ENCODE measurements at places on chromosomes 2 and 18.

DNA sequence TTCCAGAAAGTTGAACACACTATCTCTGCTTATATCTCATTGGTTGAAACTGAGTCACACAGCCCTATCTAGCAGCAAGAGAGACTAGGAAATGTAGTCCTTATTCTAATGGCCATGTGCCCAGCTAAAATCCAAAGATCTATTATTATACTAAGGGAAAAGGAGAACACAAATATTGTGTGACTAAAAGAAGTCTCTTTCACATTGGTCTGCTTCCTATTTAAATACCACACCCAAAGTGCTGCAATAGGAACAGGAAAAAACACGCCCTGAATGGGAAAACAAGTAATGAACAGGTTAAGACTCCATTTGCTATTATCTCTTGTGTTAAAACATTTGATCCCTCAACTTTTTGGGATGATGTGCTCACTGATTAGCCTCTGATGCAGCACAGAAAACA lies 86.8 kb upstream of the BARD1 start:
- DNase-seq: no peak

GRCh38 chr2:239102266-239102665 lies 254.4 kb downstream of the TWIST2 start:
- DNase-seq: no peak

DNA sequence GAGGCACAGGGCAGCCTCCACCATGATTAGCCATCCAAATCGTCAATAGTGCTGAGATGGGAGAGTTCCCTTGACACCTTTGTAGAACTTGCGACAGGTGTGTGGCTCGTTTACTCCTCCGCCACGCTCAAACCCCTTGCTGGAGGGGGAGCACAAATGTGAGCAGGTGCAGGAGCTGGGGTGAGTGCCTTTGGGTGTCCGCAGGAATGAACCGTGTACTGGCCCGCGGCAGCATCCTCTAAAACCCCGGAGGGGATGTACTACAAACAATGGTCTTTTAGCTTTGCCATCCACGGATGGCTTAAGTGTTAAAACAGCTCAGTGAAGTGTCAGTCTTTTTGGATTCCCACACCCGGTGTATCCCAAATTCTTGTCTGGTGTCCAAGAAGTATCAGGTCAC lies 21.4 kb upstream of the TDRD15 start:
- no peak for DNase-seq

DNA sequence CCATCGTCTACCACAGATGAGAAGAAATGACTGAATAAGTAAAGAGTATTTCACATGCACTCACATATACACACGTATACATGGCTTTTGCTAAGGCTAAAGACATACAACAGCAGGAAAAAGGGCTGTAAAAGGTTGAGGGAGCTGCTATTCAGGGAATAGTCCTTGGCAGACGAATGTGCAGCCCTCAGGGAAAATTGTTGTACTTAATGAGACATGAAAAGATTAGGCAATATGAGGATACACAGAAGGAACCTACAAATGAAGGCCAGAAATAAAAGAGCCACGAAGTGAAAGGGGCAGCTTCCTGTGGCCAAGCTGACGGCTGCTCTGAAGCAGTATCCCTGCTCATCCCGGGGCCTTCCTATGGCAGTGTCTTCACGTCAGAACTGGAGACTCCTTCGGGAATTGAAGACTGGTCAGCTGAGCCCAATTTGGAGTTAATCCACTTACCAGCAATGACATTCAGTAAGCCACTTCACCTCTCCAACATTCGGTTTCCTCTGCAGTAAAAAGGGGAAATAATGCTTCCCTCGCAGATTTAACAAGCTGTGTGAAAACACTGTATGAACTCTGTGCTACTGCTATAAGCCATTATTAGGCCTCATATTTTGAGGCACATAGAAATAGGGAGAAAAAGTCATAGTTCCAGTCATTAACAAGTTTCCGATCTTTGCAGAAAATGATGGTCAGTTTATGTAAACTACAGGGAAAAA lies 221.8 kb downstream of the STK39 start:
- no peak for DNase-seq

DNA sequence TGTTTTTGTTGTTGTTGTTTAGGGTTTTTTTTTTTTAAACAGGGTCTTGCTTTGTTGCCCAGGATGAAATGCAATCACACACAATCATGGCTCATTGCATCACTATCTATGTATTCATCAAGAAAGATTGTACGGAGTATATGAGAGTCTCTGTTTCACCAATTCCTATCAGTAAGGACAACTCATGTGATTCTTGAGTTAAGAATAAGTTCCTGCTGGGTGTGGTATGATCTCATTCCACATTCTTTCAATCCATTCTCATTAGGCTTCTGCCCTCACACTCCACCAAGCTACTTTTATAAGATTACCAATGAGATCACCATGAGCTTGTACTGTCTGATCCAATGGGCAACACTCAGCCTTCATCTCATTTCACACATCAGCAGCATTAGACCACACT lies 9.1 kb upstream of the AP1S3 start:
- DNase-seq: no peak

DNA sequence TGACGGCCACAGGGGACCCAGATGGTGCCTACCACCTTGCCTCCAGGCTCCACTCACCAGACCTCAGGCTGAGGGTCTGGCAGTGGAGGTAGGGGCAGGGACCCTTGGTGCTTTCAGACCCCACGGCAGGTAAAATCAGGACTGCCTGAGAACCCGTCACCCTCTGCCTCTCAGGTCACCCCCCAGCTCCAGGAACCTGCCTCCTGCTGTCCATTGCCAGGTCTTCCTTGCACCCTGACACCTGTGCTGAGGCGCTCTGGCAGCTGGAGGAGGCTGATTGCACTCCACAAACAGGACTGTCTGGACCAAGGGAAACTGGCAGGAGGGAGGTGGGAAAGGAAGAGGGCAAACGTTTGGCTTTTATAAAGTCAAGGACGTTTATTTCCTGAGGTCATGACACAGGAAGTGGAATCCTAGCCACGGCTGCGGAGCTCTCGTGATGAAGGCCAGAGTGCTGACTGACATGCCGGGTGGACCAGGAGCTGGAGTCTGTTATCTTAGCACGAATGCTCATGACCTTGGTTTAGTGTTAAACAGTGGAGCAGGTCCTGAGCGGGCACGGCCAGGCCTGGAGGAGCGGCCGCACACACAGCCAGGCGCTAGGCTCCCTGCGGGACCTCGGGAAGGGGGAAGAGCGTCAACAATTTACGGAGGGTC lies 40.5 kb downstream of the ANO7 start:
- no peak for DNase-seq

GRCh38 chr2:120103723-120104467 lies 91.0 kb downstream of the EPB41L5 start:
- DNase-seq: no peak

- no peak for DNase-seq
Measured at GRCh38 chr2:137023205-137023604, 257.9 kb downstream of the THSD7B start.

DNA sequence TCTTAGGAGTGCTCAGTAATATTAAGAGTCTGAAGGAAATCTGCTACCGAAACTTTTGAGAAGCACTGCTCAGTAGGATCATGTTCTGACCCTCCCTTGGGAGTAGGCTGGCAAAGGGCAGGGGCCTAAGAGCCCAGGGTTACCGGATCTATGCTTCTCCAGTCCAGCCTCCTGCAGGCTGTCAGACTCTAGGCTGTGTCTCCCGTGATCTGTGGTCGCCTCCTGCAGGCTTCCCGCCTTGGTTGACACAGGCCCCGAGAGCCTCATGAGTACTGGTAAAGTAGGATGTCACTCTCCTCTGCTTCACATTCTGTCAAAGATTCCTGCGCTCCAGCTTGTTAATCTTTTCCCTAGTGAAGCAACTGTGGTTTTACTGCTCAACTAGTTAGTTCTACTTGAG lies 647.8 kb upstream of the RAB6C start:
- no peak for DNase-seq

DNA sequence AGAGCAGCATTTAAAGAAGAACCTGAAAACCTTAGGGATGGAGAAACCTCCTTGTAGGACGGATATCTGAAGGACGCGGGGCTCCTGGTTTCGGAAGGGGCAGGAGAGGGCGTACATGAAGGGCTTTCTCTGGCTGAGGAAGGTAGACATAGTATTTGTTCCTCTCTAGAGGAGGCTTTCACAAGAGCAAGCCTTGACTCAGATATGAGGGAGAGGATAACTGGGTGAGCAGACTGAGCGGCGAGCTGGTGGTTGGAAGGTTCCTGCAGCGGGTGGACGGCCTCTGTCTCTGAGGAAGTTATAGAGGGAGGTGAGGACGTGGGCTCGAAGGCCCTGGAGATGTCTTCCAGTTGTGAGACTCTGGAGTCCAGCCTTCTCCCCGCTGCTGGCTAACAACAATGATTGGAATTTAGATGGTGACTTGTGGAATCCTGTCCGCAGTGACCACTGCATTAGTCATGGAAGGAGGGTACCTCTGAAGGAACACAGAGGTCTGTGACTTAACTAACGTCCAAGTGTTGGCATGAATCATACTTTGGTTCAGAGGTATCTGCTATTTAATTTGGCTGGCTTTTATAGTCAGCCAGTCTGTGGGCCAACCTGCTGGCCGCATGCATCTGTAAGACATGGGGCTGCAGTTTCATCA lies 80.9 kb downstream of the ASAP2 start:
- no peak for DNase-seq

DNA sequence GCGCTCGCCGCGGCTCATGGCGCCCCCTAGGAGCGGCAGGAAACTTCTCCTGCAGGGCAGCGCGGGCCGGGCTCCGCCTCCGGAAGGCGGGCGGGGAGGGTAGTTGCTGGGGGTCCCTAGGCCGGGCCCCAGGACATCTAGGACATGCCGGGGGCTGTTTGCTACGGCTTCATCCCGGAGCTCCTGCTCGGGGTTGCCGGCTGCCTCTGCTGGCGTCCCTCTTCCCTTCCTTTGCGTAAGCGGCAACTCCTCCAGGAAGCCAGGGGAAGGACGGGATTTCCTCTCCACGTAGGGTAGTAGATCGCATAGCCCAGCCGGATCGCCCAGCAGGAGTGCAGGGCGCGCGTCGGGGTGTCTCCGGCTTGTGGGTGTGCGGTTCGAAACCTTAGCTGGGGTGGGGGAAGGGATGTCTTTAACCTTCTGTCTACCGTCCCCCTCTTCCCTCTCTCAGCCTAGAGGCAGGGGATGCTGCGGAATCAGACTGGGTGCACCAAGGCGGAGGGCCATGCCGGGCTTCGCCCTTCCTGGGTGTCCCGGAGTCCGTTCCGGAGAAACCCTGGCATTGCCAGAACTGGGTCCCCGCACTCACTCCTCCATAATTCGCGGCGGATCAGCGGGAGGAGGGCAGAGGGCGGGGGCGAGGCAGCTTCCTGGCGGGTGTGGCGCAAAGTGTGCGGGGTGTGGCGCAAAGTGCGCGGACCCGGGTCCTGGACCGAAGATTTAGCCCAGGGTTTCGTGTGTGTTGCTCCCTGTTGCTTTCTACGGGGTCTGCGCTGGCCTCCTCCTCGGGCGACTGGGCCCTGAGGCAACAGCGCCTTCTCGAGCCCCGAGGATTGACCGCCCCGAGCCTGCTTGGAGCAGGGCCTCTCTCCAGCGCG lies 12.2 kb upstream of the SKOR2 start:
- no peak for DNase-seq

- DNase-seq: no peak
Measured at GRCh38 chr18:78601923-78602322, 377.7 kb upstream of the SALL3 start.

DNA sequence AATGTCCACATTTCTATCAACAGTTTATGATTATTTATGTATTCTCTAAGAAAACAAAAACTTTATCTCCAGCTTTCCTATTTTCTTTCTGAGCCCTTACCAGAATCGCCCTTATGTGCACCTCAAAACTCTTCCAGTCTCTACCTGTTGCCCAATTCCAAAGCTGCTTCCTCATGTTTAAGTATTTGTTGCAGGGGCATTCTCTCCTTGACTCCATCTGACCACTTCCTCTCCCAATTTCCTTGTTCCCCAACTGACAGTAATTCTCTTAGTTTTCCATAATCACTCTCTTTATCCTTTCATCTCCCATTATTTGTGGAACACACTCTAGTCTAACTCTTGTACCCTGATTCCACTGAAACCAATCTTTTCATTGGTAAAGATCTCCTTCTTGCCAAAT lies 105.4 kb upstream of the RBBP8 start:
- no peak for DNase-seq

- DNase-seq: no peak
Measured at GRCh38 chr2:60053791-60054190, 499.7 kb downstream of the BCL11A start.

- no peak for DNase-seq
Measured at GRCh38 chr2:229642371-229642770, 72.0 kb downstream of the DNER start.

GRCh38 chr2:14932285-14932684 lies 299.8 kb downstream of the LRATD1 start:
- no peak for DNase-seq

- DNase-seq: no peak
Measured at GRCh38 chr2:167310442-167310841, 422.2 kb downstream of the XIRP2 start.

DNA sequence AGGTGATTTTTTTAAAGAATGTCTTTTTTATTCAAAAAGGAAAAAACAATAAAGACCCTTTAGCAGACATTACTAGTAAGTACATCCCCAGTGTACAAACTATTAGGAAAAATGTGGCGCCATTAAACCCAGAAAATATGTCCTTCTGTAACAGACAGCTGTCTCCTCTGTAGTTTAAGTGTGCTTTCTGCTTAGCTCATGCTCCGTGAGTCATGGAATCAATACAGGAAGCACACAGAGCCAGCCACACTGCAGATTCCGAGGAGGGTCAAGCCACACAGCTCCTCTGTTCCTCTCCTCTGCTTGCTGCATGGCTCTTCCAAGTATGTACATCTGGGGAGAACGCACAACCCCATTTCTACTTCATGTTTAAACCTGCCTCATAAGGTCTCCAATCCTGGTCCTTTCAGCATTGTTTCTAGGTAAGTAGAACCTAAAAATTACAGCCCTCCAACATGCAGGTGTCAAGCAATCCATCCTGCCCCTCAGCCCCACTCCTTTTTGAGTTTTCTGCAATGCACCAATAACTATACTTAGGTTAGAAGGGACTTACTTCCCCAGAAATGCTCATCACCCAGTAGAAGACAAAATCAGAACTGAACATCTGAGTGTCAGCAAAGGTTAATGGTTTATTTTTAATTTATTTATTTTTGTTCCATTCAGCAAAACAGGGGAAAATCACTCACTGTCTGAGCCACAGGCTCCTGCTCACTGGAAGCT lies 37.5 kb downstream of the ACVR1 start:
- DNase-seq: peak; percentile 29

DNA sequence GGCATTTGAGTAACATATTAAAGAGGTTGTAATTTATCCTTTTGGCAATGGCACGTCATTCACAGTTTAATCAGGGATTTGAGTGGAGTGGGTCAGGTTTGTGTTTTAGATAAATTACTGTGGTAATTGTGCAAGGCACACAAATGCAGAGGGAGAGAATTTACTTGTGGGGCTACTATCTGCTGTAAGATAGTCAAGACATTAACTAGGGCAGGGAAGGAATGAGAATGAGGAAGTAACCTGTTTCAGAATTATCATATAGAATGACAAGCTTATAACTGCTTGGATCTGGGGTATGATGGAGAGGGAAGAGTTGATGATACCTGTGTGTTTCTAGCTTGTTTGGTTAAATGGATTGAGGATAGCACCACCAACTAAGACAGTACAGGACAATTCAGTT lies 58.9 kb upstream of the ZSWIM2 start:
- DNase-seq: no peak
